Stomach (tissue), 19 donors: ENCODE measurements at places on chromosomes 16 and 17.

- peak; percentile 59 for DNase-seq
Observed at GRCh38 chr16:2157480-2158261, 2.1 kb downstream of the TRAF7 start.

GRCh38 chr17:2050300-2051060 lies 4.4 kb upstream of the HIC1 start:
- DNase-seq, result peak; percentile 70

- no peak for DNase-seq
Observed at GRCh38 chr16:55638256-55638655, 17.5 kb upstream of the SLC6A2 start.

- DNase-seq, result peak; percentile 82
Observed at GRCh38 chr16:11796227-11797165, 562 bp downstream of the ZC3H7A start.

- no peak for DNase-seq
Observed at GRCh38 chr17:45993962-45994627, 5.0 kb upstream of the STH start.

DNA sequence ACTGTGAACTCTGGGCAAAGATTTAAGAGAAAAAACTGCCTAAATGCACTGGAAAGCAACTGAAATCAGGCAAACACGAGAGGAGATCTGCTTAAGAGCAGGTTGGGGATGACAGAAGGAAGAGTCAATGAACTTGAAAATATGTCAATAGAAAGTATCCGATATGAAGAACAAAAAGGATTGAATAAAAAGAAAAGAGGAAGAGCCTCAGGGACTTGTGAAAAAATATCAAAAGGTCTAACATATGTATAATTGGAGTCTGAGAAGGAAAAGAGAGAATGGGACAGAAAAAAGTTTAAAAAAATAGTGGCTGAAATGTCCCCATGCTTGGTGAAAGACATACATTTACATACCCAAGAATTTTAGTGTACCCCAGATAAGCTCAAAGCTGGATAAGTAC lies 195.5 kb downstream of the COPRS start:
- no peak for DNase-seq

GRCh38 chr17:27526604-27527002 lies 70.4 kb downstream of the KSR1 start:
- DNase-seq, result peak; percentile 49

DNA sequence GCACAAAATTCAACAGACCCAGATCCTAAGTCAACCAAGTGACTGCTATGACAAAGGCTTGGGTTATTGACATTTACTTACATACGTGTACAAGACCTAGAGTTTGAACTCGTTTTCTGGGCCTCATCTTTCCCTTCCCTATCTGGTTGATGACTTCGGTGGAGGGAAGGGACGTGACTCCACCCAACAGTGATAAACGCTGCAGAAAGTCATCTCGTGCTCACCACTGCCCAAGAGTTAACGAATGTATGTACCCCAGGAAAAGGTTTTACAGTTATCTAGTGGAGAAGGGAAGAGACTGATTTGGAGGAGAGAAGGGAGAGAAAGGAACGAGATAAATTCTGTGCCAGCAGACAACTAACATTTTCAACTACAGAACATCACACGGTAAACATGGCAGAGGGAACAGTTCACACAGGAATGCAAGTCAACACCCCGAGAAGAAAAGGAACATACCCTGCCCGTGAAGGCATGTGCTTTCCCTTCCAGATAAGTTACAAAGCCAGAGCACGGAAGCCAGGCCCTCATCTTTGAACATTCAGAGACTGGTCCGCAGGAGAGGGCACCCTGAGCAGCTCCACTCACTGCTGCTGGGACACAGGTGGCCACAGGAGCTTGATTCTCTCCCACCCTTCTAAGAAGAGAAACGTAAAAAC lies 13.9 kb upstream of the CYTH1 start:
- DNase-seq, result peak; percentile 52

DNA sequence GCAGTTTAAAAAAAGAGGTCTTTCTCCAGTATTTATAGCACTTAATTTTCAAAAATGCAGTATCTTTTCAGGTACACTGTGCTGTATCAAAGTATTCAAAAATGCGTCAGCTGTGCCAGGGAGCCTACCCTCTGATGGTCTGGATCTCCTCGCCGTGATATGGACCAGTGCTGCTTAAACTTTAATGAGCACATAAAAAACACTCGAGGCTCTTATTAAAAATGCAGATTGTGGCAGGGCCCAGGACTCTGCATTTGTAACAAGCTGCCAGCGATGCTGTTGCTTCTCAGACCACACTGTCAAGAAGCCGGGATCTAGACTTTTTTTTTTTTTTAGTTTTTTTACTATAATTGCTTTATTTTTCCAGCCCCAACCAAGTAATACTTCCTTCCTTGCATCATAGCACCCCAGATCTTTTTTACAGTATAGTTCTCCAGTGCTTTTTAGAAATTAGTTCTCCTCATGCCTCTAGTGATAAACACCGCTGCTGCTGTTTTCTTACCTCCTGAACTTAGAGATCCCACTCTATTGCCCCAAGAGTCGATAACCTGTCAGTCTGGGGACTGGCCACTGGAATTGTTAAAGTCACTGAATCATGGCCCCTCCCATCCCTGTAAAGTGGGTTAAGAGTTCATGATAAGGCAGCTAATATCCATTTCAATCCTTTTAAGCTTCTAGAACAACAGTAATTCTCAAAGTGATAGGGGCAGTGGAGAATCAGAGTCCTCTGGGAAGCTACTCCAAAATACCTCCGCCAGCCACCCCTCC lies 1.6 kb upstream of the SMARCD2 start:
- no peak for DNase-seq

- DNase-seq, result no peak
Observed at GRCh38 chr17:19288453-19288852, 51.3 kb downstream of the EPN2 start.

GRCh38 chr17:59558953-59559352 lies 6.5 kb upstream of the DHX40 start:
- DNase-seq, result no peak

GRCh38 chr17:1328437-1328836 lies 49.0 kb downstream of the TRARG1 start:
- no peak for DNase-seq

- DNase-seq, result no peak
Observed at GRCh38 chr17:29838961-29839360, 91.1 kb downstream of the SSH2 start.

GRCh38 chr17:21462237-21462636 lies 86.1 kb downstream of the KCNJ12 start:
- peak; percentile 32 for DNase-seq

GRCh38 chr17:47774987-47775580 lies 42.0 kb downstream of the TBX21 start:
- DNase-seq, result no peak

DNA sequence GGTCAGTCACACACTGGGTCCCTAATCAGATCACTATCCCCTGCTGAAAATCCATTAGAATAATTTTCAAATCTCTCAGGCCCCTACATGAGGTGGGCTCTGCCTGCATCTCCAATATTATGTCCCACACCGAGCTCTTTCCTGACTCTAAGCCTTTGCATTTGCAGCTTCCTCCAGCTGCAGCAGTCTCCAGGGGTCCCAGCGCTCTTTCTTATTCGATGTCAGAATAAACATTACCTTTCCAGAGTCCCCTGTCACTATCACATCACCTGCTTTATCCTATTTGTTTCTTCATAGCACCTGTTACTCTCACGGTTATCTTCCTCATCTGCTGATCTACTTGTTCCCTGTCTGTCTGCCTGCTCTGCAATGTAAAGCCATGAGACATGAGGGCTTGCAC lies 57.3 kb upstream of the MON1B start:
- DNase-seq, result no peak

DNA sequence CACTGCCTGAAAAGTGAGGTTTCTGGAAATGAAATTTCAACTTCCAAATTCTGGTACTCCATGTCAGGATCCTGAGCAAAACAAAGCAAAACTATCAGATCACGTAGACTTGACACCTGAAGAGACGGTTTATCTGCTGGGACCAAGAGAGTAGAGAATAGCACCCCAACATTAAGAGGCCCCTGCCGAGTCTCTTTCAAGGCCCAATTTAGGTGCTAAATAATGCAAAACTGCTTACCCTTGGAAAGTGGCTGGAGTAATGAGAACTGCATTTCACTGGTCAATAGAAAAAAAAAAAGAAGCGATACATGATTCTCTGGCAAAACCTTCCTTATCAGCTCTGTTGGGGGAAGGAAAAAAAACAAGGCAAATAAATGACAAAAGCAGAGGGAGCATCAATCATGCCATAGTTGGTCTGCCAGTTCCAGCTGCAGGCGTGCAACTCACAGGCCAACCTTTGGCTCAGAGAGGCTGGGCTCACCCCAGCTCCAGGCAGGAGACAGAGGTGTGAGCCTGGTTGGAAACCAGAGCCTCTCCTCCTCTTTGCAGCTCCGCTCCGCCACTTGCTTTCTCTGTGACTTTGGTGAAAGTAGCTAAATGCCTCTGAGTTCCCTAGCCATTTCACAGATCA lies 595.2 kb downstream of the TOX3 start:
- DNase-seq, result no peak

- no peak for DNase-seq
Observed at GRCh38 chr16:19219836-19220235, 51.8 kb downstream of the SYT17 start.

DNA sequence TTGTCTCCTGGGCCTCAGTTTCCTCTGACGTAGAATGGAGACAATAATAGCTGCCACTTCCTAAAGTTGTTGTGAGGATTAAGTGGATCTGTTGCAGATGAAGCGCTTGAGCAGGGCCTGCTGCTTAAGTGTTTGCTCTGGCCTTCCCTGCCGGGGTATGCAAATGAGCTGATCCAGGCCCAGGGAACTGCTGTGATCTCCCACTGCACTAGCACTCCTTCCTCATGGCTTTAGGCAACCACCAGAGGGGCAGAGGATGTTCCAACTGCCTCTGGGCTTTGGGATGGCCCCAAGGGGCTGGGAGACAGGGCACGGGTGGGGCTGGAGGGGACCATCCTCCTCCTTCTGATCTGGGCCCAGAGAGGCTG lies 6.2 kb downstream of the SBK1 start:
- no peak for DNase-seq

DNA sequence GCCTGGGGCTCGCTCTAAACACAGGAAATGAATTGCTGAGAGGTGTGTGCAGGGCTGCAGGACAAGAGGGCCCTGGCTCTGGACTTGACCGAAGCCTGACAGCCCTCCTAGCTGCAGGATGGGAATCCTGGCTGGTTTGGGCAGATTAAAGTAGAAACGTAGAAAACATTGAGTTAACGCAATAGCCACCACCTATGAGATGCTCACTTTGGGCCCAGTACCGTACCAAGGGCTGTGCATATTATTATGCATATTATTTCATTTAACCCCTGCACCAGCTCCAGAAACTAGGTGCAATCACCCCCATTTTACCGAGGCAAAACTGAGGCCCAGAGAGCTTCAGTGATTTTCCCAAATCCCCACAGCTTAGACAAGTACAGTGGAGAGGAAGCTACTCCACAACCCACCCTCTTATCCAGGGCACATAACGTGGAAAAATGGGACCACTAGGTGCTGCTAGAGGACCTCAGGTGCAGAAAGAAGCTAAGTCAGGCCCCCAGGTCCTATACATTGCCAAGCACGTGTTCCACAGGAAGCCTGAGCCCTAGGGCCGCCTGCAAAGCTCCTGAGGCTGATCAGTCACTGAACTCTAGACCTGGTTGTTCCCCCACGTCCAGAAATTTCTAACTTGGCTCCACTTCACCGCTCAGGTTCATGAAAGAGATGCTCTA lies 79.2 kb downstream of the MYH11 start:
- DNase-seq, result peak; percentile 50

GRCh38 chr17:65261682-65262636 lies 124.8 kb downstream of the RGS9 start:
- DNase-seq, result no peak

- no peak for DNase-seq
Observed at GRCh38 chr17:78240839-78241238, 9.4 kb downstream of the TMEM235 start.

GRCh38 chr16:79800016-79800608 lies 199.6 kb upstream of the MAF start:
- no peak for DNase-seq

GRCh38 chr16:53984936-53985335 lies 281.0 kb downstream of the FTO start:
- DNase-seq, result no peak

GRCh38 chr16:48231727-48232492 lies 12.2 kb upstream of the LONP2 start:
- peak; percentile 66 for DNase-seq

- DNase-seq, result no peak
Observed at GRCh38 chr17:70171159-70171558, 1.8 kb downstream of the KCNJ2 start.

DNA sequence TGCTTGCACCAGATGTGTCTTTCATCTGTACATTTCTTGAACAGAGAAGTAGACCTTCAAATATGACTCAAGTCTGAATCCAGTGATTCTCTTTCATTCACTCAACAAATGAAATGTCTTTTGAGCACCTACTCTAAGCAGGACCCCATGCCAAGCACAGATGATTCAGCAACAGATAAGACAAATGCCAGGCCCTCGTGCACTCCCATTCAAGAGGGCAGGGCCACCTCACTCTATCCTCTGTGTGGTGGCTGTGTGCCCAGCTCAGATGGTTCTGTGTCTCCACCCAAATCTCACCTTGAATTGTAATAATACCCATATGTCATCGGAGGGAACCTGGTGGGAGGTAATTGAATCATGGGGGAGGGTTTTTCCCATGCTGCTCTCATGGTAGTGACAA lies 74.1 kb upstream of the NKD1 start:
- DNase-seq, result no peak

DNA sequence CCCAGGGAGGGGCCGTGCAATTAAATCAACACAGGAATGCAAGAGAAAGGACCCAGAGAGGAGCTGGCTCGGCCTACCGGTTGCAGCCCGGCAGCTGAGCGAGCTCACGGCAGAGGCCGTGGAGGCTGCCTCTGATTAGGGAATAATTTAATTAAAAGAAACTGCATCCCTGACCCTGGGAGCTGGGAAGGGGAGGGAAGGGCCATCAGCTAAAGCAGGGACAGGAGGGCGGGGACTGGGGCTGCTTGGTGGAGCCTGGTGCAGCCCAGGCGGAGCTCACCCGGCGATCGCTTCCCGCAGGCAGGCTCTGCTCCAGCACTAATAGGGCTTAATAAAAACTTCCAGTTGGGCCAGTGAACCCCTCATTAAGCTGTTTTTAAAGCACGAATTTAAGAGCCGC lies 43.4 kb downstream of the LMF1 start:
- no peak for DNase-seq

GRCh38 chr17:51371732-51372151 lies 111.4 kb downstream of the UTP18 start:
- DNase-seq, result peak; percentile 84

GRCh38 chr16:53372992-53373871 lies 61.0 kb upstream of the RBL2 start:
- DNase-seq, result peak; percentile 85

DNA sequence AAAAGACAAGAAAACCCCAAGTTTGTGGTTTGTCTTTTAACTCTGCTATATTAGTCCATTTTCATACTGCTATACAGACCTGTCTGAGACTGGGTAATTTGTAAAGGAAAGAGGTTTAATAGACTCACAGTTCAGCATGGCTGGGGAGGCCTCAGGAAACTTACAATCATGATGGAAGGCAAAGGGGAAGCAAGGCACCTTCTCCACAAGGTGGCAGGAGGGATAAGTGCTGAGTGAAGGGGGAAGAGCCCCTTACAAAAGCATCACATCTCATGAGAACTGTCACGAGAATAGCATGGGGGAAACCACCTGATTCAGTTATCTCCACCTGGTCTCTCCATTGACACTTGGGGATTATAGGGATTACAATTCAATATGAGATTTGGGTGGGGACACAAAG lies 13.5 kb upstream of the ADAM11 start:
- no peak for DNase-seq

GRCh38 chr16:79970087-79970486 lies 369.6 kb upstream of the MAF start:
- no peak for DNase-seq
